ENCODE measurements at places on chromosomes 1 and 21.

DNA sequence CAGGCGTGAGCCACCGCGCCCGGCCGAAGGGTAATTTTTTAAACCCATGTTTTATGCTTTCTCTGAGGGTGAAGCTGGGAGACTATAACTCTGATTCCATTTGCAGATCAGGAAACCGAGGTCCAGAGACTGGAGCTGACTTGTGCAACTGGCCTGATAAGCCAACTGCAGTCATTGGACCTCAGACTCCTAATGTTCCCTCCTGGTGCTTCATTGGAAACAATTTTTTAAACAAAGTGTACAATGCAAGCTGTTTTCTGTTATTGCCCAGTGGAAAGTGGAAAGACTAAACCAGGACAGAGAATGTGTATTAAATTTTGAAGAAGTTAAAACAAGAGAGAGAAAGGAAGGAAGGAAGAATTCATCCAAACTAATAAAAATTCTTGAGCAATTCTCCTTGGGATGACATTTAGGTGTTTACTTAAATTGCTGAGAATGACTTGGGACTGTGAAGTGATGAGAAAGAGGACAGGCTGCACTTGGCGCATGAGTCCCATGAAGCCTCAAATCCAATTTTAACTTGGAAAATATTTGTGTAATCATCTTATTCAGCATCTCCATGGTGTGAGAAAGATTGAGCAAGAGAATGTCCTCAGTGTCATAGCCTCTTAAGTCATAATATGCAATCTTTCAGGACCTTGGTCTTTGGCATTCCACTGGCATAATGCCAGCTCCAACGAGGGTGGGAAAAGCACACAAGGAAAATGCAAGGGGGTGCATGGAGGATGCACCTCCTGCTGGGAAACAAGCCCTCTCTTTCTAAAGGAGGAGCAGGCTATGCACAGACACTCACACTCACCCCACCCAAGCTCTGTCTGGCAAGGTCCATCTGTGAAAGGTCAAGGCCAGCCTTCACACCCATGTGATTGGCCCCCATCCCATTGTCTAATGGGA is 342.0 kb downstream of the SIPA1L2 start:
- no peak for DNase-seq

DNA sequence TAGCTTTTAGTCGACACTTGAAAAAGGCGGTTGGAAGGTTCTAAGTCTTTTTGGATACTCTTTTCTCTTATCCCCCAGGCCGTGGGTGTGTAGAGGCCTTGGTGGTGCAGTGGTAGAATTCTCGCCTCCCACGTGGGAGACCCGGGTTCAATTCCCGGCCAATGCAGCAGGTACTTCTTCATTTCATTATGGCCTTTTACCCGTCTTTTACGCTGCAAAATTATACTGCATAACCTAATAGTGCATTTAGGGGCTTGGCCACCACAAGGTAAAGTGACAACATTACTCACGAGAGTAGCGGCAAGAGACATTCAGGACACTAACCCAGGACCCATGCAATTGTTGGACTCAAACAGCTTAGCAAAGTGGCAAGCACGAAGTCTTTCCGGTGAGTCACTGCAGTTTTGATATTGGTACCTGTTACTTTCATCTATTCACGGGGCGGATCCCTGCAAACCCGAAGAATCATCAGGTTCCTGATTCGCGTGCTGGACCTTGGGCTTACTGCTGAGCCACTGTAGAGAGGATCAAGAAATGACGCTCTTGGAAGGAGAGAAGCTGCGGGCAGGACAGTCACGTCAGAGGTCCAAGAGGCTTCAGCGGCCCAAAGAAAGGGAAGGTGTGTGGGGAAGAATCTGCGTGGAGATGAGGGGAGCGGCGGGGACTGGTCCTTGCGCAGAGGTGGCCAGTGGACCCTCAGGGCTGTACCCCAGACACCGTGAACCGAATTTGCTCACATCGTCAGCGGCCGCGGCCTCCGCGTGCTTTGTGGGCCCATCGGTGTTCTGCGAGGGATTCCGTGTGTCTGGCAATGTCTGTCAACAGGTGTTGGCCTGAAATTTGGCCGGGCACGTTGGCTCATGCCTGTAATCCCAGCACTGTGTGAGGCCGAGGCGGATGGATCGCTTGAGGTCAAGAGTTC is 12.9 kb upstream of the RNU1-4 start:
- DNase-seq: peak; percentile 41

DNA sequence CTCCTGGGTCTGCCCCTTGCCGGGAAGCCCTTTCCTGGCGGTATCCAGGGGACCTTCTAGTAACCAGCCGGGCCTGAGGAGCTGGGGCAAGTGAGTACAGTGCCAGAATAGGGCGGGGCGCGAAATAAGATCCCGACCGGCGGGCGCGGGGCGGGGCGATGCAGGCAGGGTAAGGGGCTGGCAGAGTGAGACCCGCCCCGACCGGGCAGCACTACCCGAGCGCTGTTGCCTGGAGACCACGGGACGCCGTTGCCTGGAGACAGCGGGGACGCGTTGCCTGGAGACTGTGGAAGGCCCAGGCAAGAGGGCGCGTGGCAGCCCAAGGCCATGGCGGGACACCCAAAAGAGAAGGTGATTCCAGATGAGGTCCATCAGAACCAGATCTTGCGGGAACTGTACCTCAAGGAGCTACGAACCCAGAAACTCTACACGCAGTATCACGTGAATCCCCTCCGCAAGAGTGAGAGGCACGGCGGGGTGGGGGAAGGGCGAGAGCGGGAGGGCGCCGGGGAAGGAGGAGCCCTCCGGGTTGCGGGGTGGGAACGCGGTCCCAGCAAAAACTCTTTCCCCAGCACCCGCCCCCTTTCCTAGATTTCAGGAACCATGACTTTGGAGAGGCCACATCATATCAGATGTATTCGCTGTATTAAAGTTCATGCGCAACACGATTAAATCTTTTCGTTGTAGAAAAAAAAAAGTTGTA is 24.3 kb downstream of the EBNA1BP2 start:
- DNase-seq: peak; percentile 28

GRCh38 chr1:177162243-177162642 is 2.3 kb downstream of the ASTN1 start:
- DNase-seq: no peak

GRCh38 chr1:155226910-155227260 is 18.4 kb downstream of the MTX1 start:
- DNase-seq: no peak

DNA sequence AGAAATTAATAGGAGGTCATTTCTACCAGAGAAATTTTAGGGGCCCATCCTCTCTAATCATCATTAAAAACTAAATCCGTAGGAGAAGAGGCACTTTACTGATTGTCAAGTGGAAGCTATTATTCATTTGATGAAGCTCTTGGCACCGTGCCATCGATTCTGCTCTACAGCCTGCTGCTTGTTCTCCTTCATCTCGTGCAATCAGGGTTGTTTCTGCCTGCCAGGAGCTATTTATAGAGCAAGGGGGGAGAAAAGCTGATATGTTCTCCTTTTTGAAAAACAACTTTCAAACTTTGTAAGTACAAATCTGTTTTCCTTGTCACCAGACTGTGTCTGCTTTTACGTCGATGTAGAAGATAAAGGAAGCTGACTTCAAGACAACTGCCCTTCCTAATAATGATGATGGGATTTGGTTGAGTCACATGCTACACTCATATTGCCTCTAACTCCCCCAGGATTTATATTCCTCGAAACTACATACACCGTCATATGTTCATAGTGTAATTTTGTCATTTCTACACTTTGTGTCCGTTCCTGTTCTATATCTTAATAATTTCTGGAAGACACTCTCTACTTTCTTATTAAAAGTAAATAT is 169.6 kb upstream of the LHX8 start:
- DNase-seq: no peak

DNA sequence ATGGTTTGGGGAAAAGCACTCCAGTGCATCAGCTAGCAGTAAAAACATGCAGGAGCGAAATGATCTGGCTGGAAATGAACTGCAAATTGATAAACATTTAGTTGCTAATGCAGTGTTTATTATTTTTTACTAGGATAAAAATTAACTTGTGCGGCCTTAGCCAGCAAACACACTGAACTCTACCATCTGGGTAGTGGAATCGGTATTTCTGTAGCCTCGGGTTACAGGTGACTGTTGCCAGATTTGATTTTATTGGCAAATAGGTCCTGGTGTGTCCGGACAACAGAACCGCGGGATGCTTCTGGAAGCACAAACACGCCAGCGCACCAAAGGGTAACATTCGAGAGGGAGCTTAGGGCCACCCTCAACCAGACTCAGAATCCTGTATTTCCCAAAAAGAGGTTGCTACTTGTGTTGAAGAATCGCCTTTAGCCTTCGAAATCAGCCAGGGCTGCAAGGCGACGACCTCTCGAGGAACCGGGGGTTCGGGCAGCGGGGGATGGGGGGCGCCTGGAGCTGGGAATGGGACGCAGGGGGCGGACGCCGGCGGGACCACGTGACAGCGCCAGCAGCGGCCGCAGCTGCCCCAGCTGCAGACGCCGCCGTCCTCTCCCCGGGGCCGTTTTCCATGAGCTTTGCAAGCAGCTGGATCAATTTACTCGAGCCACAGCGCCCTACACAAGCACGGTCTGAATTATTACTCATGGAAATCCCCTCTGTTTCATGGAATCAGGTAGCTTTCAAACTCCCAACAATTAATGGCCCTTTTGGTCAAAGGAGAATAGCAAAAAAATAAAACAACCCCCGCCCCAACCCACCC is 158.8 kb downstream of the TOMM20 start:
- DNase-seq: no peak

- DNase-seq: no peak
These were observed 34.2 kb downstream of the SLC19A1 start for GRCh38 chr21:45507888-45508508.

- DNase-seq: no peak
These were observed 23.3 kb downstream of the EPHA10 start for GRCh38 chr1:37741662-37742061.

DNA sequence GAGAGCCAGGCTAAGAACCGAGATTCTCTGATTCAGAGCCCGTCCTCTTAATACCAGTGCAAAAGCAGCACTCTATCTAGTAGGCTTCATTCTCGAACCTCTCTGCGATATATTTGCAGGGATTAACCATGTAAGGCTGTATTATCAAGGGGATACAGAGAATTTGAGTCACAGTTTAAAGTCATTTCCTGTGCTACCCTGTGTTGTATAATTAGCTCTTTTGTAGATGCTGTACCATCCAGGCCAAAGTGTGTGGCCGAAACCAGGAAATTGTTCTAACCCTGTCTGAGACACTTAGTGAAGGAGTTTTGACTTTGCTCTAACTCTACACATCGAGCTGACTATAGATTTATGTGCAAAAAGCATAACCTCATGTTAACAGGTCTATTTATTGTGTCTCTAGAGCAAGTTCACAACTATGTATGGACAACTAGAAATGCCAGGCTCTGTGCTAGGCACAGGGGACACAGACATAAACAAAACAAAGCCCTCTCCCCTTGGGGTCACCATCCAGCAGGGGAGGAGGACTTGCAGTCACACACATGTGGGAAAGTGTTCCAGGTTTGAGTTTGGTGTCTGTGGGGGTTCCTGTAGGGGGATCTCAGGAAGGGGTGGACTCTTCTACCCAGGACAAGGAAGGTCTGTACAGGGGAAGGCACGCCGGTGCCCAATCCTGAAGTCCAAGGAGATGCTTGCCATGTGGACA is 182.2 kb downstream of the DHRS3 start:
- DNase-seq: peak; percentile 64

GRCh38 chr1:151944126-151944856 is 35.0 kb upstream of the THEM4 start:
- DNase-seq: no peak

DNA sequence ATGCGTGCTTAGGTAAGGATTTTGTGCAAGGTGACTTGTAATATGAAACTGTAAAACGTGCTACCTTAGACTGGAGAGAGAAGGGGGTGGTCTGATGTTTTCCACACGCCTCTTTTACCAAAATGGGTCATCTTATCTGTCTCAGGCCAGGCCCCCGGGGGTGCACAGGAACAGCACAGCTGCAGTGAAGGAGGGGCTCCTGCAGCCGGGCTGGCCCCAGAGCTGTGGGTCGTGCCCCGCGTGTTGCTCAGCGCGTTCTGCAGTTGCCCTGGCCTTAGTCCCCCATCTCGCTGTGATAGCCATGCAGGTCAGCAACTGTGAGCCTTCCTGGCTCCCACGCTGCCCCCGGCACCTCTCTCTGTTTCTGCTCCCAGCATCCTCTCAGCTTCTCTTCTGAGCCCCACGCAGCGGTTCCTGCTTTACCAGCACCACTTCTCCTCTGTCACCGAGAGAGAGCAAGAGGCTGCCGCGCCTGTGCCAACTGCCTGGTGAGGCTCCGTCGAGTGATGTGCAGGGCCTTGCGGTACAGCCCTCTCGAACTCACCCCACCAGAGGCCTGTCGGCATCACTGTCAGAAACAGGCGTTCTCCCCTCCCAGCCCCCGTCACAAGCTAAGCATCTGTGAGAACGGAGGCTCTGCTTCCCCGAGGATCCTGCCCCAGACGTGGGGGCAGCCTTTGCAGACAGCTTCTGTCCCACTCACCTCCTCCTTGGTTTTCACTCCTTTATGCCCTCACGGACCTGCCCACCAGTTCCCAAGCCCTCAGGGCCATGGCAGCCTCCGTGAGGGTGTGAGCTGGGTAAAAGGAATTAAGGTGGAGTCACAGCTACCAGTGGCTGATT is 73.3 kb downstream of the ADARB1 start:
- DNase-seq: no peak

DNA sequence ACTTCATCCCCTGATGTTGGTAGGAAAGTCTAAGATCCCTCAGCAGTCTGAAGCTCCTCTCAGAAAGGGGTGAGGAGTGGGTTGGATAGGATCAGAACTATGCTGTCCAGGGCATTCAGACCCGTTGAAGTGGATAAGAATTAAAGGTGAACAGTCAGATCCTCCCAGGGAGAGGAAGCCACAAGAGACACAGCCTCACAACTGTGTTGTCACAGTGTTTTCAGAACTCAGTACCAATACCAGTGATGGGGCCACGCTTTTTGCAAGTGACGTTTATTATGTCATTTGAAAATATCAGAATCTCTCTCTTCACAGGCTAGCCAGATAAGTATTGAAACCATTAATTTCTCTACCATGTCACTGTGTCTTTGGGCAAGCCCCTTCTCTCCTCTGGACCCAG is 15.4 kb upstream of the EPS15 start:
- DNase-seq: no peak

DNA sequence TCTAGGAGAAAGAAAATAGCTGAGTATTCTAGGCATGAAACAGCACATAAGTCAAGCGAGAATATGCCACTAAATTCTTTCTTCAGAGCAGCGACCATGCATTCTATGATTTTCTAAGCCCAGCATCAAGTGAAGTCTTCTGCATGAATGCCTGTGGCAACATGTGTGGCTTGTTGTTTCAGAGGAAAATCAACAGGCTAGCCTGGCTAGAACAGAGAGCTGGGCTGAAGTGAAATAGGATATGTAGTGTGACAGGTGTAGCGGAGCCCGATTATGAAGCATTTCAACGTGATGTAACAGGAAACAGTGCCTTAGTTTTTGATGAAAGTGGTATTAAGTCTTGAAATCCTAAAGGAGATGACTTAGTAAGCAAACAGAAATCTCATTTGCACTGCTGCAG is 7.0 kb downstream of the CSDE1 start:
- no peak for DNase-seq

DNA sequence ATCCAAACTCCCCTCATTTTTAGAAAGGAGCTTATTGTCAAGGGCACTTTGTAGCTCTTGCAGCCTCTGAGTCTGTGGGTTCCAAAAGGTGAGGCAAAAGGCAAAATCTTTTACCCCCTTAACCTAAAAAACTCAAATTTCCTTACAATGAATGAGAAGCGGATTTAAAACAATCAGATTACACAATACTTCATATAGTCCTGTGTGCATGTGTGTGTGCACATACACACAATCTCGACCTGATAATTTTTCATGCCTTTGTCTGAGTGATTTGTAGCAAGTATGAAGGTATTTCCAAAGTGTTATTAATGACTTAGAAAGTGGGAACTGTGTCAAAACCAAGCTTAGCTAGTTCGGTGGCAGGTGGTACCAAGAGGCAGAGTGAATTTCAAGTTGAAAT is 42.9 kb downstream of the GRIK1 start:
- DNase-seq: no peak

GRCh38 chr1:205571747-205572146 is 60.1 kb downstream of the ELK4 start:
- DNase-seq: no peak
